GM12891 (cell line): ENCODE measurements at places on chromosomes 3 and 15.

DNA sequence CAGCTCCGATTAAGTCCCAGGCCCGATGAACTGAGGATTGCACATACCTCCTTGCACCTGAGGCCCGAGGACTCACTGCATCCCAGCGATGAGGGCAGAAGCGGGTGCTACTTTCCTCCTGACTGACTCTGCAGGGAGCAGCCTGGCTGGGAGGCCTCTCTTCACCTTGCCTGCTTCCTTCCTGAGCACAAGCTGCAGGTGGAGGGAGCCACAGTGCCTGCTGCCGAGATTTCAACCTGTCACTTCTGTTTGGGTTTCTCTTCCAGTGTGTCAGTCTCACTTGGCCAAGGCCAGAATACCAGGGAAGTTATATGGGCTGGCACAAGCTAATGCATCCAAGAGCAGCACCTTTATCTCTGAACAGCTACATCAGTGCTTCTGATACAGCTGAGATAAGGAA is 185.4 kb downstream of the NTRK3 start:
- no peak for DNase-seq

DNA sequence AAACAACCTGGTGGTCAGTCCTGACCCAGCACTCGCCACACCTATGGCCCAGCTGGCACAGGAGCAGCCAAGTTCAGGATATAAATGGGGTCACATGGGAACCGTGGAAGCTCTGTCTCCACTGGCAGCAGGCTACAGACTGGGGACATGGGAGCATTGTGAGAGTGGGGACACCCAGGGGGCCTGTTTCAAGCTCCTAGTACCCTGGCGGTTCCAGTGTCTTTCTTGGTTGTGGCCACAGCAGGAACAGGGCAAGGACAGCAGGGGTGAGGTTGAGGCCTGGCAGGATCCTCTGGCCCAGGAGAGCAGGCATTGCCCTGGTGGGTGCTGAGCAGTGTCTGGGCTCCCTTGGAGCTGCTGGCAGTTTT is 1.9 kb downstream of the CSK start:
- DNase-seq, result no peak

GRCh38 chr15:63051156-63052066 is 8.9 kb downstream of the TPM1 start:
- no peak for DNase-seq

GRCh38 chr3:48708481-48708889 is 8.5 kb downstream of the IP6K2 start:
- no peak for DNase-seq

GRCh38 chr3:181771120-181771519 is 59.4 kb downstream of the SOX2 start:
- no peak for DNase-seq

DNA sequence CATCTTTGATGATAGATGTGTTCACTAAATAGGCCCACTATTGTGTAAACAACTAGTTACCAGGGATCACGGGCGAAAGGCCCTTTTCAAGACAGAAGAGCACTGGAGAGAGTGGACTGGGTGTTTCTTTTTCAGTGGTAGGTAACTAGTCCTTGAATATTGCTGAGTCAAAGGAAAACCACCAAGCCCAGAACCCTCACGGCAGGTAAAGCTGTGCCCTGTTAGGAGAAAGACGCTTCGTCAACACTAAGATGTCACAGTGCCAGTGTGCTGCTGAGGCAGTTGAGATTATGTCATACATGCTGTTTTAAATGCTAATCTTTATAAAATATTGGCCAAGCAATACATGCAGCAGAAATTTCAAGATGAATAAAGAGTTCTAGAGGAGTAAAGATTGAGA is 578.6 kb downstream of the PYDC2 start:
- no peak for DNase-seq

GRCh38 chr3:153295901-153296300 is 133.9 kb downstream of the RAP2B start:
- no peak for DNase-seq

DNA sequence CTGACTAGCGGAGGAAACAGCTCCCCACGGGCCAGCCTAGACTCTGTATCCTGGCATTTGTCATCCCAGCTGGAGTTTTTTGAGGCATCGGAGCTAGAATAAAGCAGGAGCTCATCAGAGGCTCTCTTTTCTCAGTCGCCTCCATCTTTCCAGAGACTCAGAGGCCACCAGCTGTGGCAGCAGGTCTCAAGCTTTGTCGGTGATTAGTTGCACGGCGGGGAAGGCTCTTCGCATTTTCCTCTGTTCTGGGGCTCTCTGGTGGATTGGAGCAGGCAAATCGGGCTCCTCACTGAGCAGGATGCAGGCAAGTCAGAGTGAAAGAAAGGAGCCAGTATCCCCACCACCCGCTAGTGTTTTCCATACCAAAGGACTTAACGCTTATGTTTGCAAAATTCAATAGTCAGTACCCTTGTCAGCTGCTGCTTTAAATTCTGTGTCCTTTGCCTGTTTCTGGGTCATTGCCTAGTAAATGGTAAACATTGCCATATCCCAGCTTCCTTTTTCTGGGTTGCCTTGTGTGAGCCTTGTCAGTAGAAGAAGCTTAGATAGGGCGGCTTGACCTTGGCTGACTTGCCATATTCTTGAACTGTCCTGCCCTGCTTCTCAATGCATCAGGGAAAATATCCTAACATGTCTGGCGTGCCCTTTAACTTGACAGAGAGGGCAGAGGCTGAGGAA is 127.1 kb downstream of the PTPRG start:
- no peak for DNase-seq

DNA sequence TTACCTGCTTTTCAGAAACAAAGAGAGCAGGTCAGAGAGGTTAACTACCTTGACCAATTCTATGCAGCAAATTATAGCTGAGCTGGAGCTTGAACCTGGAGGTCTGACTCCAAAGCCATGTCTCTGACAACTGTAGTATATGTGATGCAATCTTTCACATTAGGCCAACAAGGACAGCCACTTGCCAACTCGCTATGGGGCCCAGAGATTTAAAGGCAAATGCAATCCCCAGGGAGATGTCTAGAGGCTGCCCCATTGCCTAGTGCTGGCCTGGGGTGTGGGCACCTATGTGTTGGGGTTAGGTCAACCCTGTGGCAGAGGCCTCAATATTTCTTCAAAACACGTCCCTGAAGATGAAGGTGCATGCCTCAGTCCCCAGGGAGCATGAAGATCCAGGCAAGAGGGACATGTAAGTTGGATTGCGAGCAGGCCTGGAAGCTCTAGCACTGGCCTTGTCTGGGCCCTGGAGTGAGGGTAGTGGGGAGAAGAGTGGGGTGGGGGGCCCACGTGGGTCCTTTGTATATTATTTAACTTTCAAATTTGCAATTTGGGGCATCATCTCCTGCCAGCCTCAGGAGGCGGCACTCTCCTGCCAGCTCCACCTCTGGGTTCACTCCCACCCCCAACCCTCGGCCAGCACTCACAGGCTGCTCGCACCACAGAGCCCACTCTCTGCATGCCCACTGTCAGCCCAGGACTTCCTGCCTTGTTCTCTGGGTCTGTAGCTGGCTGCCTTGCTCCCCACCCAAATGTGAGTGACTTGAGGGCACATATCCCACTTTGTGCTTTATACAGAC is 64.3 kb downstream of the SLC12A8 start:
- DNase-seq, result no peak

DNA sequence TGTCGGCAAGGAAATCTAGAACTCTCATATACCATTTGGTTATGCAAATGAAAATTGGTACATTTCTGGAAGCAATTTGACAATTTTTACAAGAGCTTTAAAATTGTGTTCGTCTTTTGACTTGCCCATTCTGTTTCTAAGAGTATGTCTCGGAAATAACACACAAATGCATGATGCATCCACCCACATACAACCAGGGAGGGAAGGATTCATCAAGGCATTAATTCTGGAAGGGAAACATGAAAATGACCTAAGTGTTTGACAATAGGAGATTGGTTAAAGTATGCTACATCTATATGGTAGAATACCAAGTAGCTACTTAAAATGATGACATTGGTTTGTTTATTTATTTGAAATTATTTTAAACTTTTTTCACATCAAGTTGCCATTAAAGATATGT is 58.6 kb downstream of the PIAS1 start:
- DNase-seq, result no peak

DNA sequence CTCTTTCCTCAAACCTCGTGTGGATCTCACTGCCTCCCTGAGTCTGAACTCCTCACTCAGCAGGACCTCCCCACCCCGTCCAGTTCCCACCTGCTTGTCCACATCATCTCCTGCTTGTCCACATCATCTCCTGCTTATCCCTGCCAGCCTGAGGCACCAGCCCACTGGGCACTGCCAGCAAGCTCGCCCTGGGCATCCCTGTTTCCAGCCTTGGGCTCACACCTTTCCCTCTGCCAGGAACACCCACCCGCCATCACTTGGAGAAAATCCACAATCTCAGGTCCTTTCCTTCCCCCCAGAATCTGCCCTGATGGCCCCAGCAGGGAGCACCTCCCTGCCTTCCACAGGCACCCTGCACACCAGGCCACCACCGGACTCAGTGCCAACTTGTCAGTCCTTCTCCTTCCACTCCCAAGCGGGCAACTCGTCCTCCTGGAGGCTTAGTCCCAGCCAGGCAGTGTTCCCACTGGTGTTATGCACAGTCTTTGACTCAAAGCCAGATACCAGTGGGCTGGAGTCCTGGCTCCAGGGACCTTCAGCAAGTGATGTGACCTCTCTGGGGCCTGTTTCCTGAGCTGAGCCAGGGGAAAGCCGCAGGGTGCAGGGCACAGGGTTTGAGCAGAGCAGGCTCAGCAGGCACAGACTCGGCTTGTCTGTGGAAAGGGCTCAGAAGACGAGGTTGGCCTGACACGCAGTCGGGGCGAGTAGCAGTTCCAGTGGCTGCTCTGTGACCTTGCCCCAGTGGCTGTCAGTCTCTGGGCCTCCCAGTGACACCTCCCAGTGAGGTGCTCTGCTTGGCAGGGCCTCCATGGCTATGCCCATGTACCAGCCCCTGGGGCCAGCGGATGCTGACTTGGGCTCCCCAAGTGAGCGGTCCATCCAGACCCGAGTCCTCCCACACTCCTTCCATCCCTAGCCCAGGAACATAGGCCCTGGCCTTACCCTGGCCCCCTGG is 9.5 kb upstream of the MESP2 start:
- no peak for DNase-seq
